ENCODE measurements at places on chromosomes 3 and 15.

GRCh38 chr3:157460253-157460652 is 23.6 kb downstream of the PTX3 start:
- DNase-seq = peak; percentile 94

- DNase-seq = peak; percentile 96
Measured at GRCh38 chr3:14431917-14432834, 29.8 kb downstream of the SLC6A6 start.

- peak; percentile 78 for DNase-seq
Measured at GRCh38 chr15:98518823-98519561, 129.3 kb upstream of the IGF1R start.

- DNase-seq = no peak
Measured at GRCh38 chr3:171821044-171821443, 10.8 kb upstream of the PLD1 start.

DNA sequence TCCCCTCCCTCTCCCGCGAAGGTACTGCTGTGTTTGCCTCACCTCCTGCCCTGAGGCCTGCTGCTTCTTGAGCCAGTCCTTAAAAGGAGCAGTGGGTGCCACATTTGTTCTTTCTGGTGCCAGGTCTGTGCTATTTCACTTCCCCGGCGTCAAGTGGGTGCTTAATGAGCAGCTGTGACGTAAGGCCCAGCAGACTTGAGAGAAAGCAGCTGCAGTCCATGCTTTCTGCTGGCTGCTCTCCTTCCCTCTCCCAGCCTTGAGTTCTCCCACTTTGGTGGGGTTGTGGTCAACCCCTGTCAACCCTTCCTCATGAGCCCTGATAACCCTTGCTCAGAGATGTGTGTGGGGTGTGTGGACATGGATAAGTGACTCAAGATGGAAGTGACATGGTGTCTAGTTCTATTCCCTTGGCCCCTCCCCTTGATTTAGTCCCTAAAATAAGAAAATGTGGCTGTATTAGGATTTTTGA is 6.9 kb downstream of the INAFM2 start:
- DNase-seq = peak; percentile 42

GRCh38 chr3:10713656-10714055 is 102.4 kb upstream of the SLC6A11 start:
- no peak for DNase-seq

- peak; percentile 15 for DNase-seq
Measured at GRCh38 chr3:11989383-11990038, 14.7 kb upstream of the SYN2 start.

- no peak for DNase-seq
Measured at GRCh38 chr15:100053474-100054121, 288.2 kb downstream of the ADAMTS17 start.

- DNase-seq = no peak
Measured at GRCh38 chr3:30458376-30459171, 147.8 kb upstream of the TGFBR2 start.

- no peak for DNase-seq
Measured at GRCh38 chr3:13266005-13266404, 154.1 kb downstream of the NUP210 start.

GRCh38 chr15:34122771-34123183 is 20.9 kb downstream of the PGBD4 start:
- DNase-seq = peak; percentile 98

DNA sequence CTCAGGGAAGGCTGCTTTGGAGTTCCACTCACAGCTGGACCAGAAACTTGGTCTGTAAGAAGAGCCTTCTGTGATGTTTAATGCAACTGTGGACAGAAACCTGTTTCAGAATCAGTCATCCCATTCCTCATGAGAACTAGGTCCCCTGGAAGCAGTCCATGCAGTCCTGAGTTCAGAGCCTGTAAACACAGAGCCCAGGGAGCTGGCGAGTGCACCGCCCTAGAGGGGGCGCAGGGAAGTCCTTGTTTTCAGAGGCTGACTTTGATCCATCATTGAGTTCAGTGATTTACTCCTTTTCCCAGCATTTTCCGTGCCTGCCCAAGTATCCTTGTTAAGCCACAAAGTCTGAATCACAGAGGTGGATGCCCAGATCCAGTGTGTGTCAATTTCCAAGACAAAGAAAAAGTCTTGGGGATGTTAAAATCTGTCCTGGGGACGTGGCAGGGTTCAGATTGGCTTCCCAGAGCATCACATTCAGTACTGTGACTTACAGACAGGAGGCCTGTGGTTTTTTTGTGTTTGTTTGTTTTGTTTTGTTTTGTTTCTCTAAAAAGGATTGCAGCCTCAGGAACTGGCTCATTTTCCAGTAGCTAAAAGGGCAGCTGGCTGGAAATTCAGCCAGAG is 9.8 kb upstream of the TXNRD3 start:
- DNase-seq = peak; percentile 23

DNA sequence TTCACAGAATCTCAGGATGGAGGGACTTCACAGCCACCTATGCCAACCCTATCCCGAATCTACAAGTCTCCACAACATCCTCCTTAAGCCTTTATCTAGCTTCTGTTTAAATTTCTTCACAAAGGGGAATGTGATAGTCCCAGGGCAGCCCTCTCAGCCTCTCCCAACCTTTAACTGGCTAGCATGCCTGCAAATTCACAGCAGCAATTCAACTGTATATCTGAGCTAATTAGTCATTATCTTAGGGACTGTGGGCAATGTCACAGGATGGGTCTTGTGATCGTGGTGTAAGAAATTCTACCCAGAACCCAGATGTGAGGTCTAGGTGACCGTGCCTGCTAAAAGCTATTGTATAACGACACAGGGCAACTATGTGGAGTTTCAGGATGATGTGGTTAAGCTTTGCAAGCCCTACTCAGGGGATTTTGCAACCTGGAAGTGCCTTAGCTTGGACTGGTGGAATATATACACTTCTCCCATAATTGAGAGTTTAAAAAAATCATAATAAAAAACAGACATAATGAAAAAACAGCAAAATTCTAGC is 65.5 kb upstream of the FBN1 start:
- DNase-seq = peak; percentile 20

Data from EH (cell line).